ENCODE measurements at places on chromosomes 1 and 21.

GRCh38 chr21:33947451-33948095 is 32.0 kb upstream of the ATP5PO start:
- DNase-seq = peak; percentile 53

- peak; percentile 84 for DNase-seq
These were observed 46.3 kb upstream of the ATP1B1 start for GRCh38 chr1:169060043-169060722.

DNA sequence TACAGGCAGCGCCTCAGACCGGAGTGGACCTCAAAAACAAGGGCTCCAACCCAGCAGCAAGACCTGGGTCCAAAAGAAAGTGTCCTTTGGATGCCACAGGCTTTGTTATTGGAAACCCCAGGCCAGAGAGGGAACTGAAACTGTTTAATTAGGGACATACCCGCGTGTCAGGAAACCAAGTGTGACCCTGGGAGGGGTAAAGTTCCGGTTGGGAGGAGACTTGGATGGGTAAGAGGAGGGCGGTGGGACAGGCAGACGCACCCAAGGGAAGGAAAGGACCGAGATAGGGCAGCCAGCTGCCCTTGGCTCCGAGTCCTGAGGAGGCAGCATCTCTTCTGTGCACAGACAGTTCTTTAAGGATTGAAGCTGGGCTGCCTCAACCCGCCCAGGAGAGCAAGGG is 71.4 kb downstream of the CDC7 start:
- no peak for DNase-seq

GRCh38 chr1:163863731-163864130 is 542.0 kb downstream of the NUF2 start:
- no peak for DNase-seq

- DNase-seq = peak; percentile 23
These were observed 401.1 kb upstream of the LYPLAL1 start for GRCh38 chr1:218772575-218772974.

GRCh38 chr1:2073382-2074230 is 23.4 kb downstream of the PRKCZ start:
- DNase-seq = peak; percentile 86

DNA sequence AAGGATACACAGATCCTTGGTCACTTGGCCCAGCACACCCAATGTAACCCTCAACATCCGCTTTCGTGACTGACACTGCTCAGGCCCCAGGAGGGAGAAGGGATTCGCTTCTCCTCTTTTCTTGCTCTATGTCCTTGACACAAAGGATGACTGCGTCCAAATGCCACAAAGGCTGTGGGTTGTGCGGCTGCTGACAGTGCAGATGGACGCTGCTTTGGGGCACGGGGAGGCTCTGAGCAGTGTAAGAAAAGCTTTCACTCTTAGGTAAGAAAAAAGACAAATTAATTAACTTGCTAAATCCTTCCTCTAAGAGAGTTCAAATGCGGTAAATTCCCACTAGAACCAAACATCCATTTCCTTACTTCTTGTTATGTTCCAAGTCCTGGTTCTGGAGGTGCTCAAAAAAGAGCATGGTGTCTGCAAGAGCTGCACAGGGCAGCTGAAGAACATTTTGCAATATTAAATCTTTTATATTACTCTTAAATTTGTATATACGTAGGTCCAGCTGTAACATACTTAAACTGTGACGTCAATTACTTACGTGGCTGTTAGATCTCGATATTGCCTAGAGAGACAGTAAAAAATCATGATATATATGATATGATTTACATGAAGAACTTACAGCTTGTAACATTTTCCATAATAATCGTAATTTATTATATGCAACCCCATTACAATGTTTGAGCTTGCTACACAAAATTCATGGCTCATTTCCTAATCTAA is 19.4 kb upstream of the EPHB2 start:
- no peak for DNase-seq

GRCh38 chr1:206449565-206449964 is 20.7 kb upstream of the IKBKE start:
- no peak for DNase-seq

GRCh38 chr1:92730476-92730875 is 54.4 kb downstream of the EVI5 start:
- no peak for DNase-seq

GRCh38 chr1:107247679-107248078 is 106.8 kb downstream of the NTNG1 start:
- DNase-seq = no peak

DNA sequence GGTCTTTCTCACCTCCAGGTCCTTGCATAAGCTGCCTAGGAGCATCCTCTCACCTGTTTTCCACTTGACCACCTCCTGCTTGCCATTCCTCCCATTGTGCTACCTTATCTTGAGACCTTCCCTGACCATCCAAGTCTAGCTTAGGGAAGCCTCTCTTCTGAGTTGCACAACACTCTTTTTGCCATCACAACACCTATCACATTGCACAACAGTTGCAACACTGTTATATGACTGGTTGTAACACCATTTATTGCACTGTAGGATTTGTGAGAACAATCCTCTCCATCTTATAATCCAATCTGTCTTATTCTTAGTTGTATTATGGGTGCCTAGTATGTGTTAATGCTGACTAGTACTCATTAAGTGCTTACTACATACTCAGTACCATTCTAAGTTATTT is 488.7 kb downstream of the OMA1 start:
- no peak for DNase-seq

DNA sequence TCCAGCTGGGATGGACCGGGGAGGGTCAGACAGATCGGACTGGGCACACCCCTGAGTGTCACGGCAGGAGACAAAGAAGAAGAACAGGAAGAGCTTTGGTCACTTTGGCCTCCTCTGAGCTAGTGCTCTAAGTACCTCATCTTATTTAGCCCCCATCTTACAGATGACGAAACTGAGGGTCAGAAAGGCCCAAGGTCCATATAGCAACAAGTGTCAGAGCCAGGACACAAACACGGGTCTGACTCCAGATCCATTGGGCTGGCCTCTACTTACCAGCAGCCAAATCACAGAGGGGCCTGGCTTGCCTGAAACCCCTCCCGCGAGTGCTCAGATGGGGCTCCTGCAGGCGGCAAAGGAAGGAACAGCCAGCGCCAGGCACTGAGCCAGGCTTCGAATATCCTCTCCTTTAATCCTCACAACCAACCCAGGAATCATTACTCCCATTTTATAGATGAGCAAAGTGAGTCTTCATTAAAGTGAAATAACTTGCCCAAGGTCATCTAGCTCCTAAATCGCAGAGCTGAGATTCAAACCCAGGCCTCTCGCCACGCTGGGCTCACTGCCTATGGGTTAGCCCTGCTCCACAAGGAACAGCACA is 25.7 kb upstream of the SELENON start:
- DNase-seq = no peak

GRCh38 chr1:205805082-205805711 is 7.8 kb downstream of the SLC41A1 start:
- DNase-seq = no peak

GRCh38 chr1:70745199-70745598 is 302.4 kb downstream of the PTGER3 start:
- no peak for DNase-seq

DNA sequence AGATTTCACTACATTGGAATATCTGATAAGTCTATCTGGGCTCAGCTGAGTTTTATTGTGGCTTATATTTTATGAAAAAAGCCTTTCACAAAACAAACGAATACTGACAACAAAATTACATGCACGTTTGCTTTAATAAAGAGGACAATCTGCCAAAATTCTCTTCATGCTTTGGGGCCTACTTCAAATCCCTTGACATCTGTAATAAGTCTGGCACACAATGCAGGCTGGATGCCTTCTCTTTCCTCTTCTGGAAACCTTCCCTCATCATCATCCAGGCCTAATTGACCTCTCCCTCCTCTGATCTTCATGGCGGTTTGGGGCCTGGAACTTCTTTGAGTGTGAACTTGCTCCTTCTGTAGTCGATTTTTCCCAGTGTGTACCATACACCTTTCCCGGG is 70.3 kb downstream of the MAP10 start:
- DNase-seq = no peak

- no peak for DNase-seq
These were observed 43.5 kb downstream of the TRIM33 start for GRCh38 chr1:114467491-114467890.

DNA sequence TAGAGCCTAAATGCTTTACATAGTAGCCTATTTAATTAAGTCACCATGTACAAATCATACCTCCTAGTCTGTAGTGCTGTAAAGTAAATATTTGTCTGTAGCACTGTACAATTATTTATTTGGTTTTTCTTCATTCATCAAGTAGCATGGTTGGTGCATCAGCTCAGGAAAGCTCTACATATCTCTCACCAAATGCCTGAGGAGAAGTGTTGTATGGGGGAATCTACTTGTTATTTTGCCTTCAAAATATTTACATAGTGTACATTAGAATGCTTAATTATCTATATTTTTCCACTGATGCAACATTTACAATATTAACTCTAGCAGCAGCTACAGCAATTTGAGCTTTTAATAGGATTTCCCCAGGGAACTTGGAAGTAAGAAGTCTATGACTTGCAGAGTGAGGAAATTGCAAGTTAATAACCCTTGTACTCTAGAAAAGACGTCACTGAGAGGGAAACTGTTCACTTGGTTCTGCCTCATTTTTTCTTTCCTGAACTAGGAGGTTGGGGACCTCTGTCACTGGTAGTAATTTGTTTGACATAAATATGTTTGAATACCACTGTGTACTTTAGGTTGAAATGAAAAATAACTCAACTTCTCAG is 207.4 kb downstream of the PDE4B start:
- no peak for DNase-seq

GRCh38 chr21:16797540-16797939 is 715.3 kb upstream of the CXADR start:
- no peak for DNase-seq

DNA sequence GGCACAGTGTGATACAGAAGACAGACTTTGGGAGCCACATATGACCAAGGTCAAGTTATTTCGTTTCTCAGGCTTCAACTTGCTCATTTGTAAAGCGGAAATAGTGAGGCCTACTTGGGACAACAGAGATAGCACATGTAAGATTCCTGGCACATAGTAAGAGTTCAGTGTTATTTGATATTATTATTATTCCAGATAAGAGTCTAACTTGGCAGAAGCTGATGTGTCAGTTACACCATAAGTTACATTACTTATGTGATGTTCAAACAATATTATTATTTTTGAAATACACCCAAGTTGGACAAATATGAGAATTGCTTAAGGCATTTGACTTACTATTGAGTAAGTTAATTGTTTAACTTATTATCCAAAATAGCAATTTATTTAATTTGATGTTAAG is 10.2 kb upstream of the CYP4X1 start:
- no peak for DNase-seq

DNA sequence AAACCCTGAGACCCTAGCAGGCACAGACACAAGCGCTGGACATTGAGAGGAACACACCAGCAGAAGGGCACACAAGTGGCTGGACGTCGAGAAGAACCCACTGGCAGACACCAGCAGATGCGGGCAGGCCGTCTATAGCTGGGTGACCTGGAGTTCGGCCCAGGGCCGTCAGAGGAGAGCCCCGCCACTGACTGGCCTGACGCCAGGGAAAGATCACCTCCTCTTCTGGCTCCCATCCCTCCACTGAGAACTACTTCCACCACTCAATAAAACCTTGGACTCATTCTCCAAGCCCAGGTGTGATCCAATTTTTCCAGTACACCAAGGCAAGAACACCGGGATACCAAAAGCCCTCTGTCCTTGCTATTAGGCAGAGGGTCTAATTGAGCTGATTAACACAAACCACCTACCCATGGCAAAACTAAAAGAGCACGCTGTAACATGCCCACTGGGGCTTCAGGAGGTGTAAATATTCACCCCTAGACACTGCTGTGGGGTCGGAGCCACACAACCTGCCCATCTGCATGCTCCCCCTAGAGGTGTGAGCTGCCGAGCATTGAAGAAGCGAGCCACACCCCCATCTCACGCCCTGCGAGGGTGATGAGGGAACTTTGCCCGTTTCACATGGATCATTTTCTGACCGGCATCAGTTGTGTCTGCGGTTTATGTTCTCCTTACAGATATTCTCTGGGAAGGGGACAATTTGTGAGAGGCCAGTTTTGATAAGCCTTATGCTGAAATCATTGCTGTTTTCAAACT is 104.8 kb downstream of the HLX start:
- DNase-seq = no peak

GRCh38 chr1:113768916-113769600 is 9.8 kb upstream of the PHTF1 start:
- DNase-seq = no peak

DNA sequence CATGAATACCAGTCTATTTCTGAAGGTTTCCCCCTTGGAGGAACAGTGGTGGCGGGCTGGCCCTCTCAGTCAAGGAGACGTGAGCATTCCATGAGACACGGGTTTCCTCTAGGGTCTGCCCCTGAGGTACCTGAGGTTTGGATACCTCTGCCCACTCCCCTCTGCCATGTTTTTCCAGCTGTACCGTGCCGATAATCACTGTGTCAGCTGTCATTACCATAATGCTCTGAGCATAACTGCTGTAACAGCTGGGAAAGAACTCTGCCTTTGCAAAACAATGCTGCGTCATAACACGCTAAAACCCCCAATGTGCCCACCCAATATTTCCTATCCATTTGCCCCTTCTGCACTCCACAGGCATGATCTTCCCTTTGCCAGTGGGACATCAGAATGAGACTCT is 425.1 kb downstream of the KIF26B start:
- DNase-seq = no peak

- DNase-seq = no peak
These were observed 848 bp downstream of the CTTNBP2NL start for GRCh38 chr1:112396653-112397471.

DNA sequence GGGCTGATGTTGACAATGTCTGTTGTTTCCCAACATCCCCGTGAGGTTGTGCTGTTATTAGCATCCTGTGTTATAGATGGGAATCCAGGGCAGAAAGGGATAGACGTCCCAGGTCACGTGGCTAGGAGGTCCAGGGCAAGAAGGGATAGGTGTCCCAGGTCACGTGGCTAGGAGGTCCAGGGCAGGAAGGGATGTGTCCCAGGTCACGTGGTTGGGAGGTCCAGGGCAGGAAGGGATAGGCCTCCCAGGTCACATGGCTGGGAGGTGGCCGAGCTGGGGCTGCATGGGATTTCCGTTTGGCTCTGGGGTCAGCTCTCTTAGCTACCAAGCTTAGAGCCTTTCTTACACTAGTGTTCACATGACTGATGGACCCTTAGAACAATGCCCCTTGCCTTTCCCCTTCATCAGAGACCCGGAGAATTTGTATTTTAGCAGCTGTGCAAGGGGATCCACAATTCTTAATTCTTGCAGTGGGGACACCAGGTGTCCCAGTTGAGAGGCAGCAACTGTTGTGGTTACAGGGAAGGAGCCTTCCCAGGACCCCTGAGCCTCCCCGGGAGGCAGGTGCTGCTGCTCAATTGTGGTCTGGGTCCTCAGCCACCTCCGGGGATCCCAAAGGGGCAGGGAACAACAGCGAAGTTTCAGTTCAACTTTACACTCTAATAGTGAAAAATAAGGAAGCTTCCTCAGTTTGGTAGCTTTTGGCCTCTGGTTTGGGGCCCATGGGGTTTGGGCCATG is 69.2 kb downstream of the UMODL1 start:
- DNase-seq = no peak

Measured in muscle of back (tissue), 13 donors.